ENCODE measurements at places on chromosomes 11 and 22. TPM values are rescaled to one million over a fixed set of nuclear protein-coding genes. Genes with fewer than 3 reads are reported as not detected.

GRCh38 chr22:32518381-32518780, 43.8 kb downstream of the FBXO7 start:
- no peak for DNase-seq

- peak; percentile 90 for DNase-seq
Observed at GRCh38 chr11:22807391-22807790, 22.2 kb downstream of the SVIP start.

NXPE2 gene
- not detected for total RNA-seq

DNA sequence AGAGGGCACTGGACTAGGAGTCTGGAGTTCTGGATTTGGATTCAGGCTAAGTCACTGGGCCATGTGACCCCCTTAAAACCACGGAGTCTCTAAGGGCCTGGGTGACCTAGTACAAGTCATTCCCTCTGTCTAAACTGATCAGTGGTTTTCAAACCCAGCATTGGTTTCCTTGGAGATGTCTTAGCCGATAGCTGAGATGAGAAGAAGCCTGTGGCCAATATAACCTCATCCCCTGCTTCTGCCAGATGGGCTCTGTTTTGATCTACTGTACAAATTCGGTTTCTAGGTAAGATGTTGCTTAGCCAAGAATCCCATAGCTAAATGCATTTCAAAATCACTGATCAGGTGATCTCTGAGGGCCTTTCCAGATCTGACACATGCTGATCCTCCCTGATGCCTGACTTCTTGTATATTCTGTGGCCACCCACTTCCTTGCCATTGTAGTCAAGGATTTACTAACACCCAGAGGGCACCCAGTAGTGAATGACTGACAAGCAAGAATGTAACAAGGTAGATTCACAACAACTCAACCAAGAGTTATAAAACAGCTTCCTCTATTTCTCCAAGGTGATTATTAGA, 53.1 kb downstream of the GALNT18 start:
- no peak for DNase-seq

DNA sequence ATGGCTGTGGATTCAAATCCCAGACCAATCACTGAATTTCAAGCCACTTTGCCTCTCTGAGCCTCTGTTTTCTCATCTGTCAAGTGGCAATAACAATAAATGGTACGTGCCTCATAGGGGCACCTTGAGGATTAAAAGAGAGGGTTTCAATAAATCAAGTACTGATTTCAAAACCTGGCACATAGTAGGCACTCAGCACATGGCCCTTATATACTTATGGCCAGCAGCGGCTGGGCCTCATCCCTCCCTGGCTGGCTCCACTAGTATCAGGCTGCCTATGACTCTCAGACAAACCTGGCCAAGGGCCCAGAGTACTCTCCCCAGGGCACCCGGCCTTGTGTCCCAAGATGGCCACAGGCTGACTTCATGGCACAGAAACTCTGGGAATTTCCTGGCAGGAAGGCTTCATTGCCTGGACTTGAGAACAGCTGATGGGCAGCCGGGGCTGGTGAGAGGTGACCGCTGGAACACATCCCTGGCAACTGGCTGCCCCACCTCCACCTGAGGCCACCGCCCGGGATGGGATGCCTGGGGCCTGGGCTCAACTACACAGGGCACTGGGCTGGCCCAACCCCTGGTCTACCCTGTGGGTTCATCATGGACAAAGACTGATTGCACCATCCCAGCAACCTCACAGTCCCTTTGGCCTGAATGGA, 3.4 kb downstream of the FADS3 start:
- peak; percentile 91 for DNase-seq

FXYD2 gene
- total RNA-seq, result 0.22 TPM

DNA sequence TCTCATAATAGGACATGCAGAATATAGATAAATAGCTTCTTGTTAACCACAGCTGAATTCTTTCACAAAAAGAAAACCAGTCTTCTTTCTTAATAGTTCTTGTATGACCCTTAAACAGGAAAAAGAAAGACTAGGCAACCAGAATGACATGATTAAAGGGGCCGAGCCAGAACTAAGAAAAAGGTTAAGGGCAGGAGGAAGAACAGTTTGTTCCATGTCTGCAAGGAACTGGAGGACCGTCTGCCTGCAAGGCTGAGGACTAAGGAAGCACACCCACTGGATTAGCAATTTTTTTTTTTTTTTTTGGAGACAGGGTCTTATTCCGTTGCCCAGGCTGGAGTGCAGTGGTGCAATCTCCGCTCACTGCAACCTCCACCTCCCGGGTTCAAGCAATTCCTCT, 26.0 kb upstream of the TMPRSS5 start:
- DNase-seq, result no peak

DNA sequence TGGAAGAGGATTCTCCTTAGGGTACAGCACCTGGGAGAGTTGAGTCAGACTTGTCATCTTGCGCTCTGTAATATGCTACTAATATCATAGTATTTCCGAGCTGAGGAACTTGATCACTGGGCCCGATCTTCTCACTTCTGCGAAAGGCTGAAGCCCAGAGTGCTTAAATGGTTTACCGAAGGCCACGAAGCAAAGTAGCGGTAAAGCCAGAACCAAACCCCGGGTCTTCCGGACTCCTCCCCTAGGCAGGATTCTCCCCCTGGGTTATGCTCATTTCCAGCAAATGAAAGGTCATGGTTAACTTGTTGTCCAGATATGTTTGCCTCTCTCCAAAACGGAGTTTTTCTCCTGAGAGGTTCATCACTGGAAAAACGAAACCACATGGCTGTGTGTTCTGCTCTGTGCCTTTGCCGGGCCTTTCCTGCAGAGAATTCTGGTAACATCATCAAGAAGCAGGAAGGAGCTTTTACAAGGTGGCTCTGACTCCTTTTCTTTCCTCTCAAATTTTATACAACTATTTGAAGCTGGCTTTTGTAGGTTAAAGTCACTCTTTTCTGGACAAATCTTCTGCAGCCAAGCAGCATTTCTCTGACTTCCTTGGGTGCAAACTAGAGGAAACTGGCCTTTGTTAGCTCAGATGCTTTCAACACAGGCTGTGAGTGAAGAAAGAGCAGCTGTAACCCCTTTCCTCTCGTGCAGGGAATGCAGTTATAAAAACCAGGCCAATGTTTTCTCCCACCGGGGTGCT, 35.5 kb downstream of the UBASH3B start:
- DNase-seq, result no peak

MYRF gene
- 0.20 TPM for total RNA-seq

- DNase-seq, result no peak
Observed at GRCh38 chr11:115220911-115221310, 283.3 kb downstream of the CADM1 start.

OR5B21 gene
- total RNA-seq, result not detected

GRCh38 chr11:108204929-108205499, 17.4 kb downstream of the NPAT start:
- no peak for DNase-seq

DNA sequence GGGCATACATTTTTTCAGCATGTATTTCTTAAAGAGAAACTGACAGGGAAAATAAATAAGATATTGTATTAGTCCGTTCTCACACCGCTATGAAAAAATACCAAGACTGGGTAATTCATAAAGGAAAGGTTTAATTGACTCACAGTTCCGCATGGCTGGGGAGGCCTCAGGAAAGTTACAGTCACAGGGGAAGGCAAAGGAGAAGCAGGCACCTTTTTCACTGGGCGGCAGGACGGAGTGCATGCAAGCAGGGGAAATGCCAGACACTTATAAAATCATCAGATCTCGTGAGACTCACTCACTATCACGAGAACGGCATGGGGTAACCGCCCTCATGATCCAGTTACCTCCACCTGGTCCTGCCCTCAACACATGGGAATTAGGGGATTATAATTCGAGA, 44.2 kb downstream of the PPFIA1 start:
- DNase-seq, result no peak

DNA sequence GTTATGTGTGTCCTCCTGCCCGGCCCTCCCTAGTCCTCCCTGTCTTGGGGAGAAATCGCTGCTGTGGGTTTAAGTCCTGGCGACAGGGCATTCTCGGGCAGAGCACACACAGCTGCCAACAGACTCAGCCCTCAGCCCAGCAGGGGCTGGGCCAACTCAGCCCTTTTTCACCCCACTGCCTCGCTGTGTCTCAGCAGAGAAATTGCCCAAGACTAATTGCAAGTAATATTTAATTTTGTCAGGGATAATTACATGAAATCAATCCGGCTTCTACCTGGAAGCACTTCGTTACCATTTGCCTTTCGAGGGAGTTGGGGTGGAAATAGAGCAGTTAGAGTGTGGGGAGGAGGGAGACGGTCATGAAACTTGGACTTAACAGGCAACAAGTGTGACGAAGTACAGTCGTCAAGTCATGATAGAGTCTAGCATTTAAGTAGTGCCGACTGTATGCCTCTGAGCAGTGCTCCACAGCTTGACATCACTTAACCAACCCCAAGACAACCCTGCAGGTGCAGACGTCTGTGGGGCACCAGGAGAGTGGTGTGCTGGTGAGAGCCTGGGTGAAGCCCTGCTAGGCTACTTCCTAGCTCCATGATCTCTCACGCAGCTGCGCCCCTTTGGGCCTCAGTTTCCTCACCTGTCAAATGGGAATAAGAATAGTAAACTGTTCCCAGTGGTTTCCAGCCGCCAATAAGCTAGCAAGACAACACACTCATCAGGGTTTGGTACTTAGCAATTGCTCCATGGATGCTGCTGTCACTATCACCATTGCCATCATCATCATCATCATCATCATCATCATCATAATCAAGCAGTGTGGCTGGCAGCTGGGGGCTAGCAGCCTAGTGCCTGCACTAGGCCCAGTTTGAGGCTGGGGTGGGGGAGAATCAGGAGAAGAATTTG, 29.2 kb downstream of the MN1 start:
- DNase-seq, result no peak

GRCh38 chr11:41784513-41785335, 325.3 kb upstream of the LRRC4C start:
- no peak for DNase-seq

SHANK2 gene
- total RNA-seq, result under 0.01 TPM

- DNase-seq, result no peak
Observed at GRCh38 chr11:96200243-96200642, 142.8 kb downstream of the MAML2 start.

TPCN2 gene
- 6.2 TPM for total RNA-seq

DNA sequence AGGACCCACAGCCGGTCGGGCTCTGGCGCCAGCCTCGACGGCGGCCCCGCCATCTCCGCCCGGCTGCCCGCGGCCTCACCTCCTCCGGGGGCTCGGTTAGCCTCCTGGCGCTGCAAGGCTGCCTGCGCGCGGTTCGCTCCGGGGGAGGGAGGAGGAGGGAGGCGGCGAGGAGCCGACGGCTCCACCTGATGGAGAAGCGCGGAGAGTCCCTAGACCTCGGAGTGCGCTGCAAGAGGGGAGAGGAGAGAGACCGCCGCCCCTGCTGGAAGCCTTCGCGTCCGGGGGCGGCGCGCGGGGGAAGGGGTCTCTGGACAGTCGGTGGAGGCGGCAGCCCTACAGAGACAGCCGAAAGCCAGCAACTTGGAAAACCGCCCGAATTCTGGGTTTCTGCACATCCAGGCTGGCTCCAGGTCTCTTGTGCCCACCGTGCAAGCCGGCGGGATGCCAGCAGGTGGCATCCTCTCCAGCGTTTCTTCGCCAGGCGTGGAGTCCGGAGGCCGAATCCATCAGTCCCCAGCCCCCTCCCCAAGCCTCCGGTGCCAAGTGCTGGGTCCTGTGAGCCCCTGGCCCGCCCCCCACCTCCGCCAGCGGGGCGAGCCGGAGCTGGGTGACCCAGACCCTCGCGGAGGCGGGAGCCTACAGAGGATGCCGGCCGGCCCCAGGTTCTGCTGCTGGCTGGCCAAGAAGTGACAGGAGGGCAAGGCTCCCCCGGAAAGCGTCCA, 2.9 kb upstream of the KIRREL3 start:
- DNase-seq, result no peak

- DNase-seq, result no peak
Observed at GRCh38 chr11:72072348-72072747, 8.0 kb downstream of the NUMA1 start.

DNA sequence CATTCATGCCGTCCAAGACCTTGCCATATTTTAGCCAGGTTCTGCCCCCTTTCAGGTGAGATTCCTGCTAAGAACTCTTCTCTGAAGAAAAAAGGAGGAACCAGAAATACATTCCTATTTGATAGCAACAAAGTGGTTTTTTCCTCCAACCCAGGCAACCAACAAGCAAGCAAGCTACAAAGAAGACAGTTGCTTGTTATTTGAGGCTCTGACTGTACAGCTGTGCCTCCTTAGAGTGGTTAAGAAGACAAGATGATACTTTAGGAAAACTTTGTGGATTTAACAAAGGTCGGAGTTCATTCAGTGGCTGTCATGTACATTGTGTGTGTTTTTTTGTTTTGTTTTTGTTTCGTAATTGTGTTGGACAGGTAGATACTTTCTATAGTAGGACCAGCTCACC, 21.7 kb downstream of the TEAD1 start:
- DNase-seq, result no peak
